Aorta (tissue), 5 donors: ENCODE measurements at places on chromosomes 6 and 20. TPM values are rescaled to one million over a fixed set of nuclear protein-coding genes. Genes with fewer than 3 reads are reported as not detected.

Gene SEC63
- 23.9 TPM for polyA plus RNA-seq

Gene MACROD2
- 3.4 TPM for polyA plus RNA-seq

Gene CLIC1
- 368 TPM for polyA plus RNA-seq

Gene CHRNA4
- polyA plus RNA-seq, result not detected

Gene FAM209B
- polyA plus RNA-seq, result 0.92 TPM

Gene DUSP15
- 31.7 TPM for polyA plus RNA-seq

Gene C20orf204
- polyA plus RNA-seq, result 2.1 TPM

Gene PTK6
- polyA plus RNA-seq, result 4.6 TPM
